ENCODE measurements at places on chromosomes 1 and 21.

DNA sequence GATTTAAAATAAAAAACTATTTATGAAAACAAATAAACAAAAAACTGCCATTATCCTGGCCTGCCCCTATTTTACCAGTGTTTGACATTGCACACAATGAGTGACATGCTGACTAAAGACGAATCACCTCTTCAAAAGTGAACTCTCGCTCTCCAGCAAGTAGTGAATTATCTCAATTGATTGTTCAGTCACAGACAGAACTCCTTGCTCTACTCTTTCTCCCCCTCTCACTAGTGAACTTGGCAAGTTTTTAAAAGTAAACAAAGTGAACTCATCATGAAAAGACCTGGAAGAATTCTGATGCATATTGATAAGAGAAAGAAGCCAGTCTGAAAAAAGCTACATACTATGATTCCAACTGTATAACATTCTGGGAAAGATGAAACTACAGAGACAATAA is 4.7 kb upstream of the C1orf52 start:
- H3K36me3 ChIP-seq = peaks cover 22% of the 10 kb centered on the region
- no peaks in the 10 kb centered on the region for H3K27me3 ChIP-seq
- H3K4me3 ChIP-seq = no peak overlapping the region
- H3K4me1 ChIP-seq = peaks cover 6% of the 10 kb centered on the region

GRCh38 chr21:46089285-46089684 is 8.6 kb upstream of the COL6A2 start:
- DNase-seq = no peak
- no peaks in the 10 kb centered on the region for H3K27me3 ChIP-seq
- no peak overlapping the region for H3K4me3 ChIP-seq
- H3K27ac ChIP-seq = no peak overlapping the region
- no peaks in the 10 kb centered on the region for H3K4me1 ChIP-seq

GRCh38 chr21:17414766-17415165 is 98.1 kb upstream of the CXADR start:
- no peak overlapping the region for H3K27ac ChIP-seq
- H3K4me1 ChIP-seq = no peaks in the 10 kb centered on the region
- DNase-seq = no peak
- no peaks in the 10 kb centered on the region for H3K36me3 ChIP-seq

DNA sequence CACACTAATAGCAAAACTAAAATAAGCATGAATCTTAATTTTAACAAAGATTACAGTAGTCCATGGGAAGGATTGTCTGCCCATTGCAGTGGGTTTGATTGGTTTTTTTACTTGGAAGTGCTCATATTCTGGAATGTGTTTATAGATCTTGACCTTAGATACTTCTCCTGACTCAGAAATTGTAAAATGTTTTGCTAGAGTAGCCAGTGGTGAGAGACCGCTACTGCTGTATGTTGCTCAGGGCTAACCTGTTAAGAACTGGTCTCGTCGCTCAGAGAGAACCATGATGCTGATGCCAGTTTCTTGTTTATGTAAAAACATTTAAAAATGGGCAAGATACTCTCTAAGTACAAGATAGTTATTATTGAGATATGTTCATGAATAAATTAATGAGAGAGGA is 99.9 kb downstream of the ROR1 start:
- no peak overlapping the region for H3K27ac ChIP-seq
- no peaks in the 10 kb centered on the region for H3K4me1 ChIP-seq
- H3K27me3 ChIP-seq = no peaks in the 10 kb centered on the region
- DNase-seq = no peak

- no peak overlapping the region for H3K4me3 ChIP-seq
- no peaks in the 10 kb centered on the region for H3K4me1 ChIP-seq
- H3K27ac ChIP-seq = no peak overlapping the region
Observed at GRCh38 chr1:180444522-180444921, 57.9 kb downstream of the ACBD6 start.

DNA sequence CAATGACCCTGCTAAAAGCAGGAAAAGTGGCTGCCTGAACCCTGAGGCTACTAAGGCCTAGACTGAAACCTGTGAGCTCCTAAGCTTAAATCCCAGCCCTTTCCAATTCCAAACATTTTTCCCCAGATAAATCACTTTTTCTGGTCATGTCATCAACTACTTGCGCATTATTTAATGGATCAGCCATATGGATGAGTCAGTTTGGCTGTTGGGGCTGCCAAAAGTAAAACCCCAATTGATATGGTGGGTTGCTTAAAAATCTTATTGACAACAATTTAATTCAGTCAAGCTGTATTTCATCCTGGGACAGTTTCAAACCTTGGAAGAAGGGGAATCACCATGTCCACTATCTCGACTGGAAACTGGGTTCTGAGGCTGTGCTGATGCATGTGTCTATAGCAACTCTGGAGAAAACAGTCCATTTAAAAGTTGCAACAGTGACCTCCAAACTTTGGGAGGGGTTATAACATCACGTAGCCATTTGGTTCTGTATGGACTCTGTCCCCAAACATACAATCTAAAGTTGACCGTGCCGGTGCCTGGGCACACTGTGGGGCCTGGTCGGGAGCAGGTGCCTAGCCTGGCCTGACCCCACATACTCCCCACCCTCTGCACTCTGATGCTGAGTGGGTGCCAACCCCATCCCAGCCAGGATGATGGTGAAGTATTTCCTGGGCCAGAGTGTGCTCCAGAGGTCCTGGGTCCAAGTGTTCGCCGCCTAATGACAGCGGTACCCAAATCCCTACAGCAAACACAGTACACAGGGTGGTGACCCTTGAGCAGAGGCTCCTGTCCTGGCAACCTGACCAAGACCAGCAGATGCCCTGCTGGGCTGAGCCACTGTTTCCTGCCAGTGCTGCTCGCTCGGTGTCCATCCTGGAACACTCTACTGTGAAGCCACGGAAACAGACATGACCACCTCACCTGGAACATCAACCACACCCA is 46.5 kb upstream of the LRRC52 start:
- no peaks in the 10 kb centered on the region for H3K4me1 ChIP-seq
- no peak overlapping the region for H3K4me3 ChIP-seq
- no peaks in the 10 kb centered on the region for H3K27me3 ChIP-seq
- H3K27ac ChIP-seq = no peak overlapping the region
- H3K36me3 ChIP-seq = no peaks in the 10 kb centered on the region
